ENCODE measurements at places on chromosomes 16 and 17. TPM values are rescaled to one million over a fixed set of nuclear protein-coding genes. Genes with fewer than 3 reads are reported as not detected.

DNA sequence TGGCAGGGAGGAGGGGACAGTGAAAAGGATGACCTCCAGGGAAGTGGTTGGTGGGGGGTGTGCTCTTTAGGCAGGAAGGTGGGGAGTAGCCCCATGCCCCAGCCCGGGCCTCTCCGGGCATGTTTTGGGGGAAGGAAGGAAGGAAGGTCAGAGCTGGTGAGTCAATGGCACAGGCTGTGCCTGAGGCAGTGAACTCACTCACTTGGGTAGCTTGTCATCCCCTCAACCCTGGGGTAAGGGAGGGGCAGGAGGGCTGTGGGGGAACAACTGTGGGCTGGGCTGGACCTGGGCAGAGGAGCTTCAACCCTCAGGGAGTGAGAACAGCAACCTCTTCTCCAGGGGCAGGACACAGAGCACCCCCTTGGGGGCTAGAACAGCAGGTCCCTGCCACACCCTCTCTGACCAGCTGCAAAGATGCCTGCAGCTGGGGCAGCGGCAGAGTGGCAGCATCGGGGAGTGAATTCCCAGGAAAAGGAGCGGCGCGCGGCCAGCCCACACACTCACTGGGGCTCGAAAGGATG, 6.3 kb downstream of the CSF3 start:
- H3K4me3 ChIP-seq = no peak overlapping the region
- H3K27me3 ChIP-seq = no peaks in the 10 kb centered on the region
- H3K27ac ChIP-seq = peak overlapping the region; percentile 56
- H3K36me3 ChIP-seq = peaks cover 6% of the 10 kb centered on the region
- DNase-seq = no peak

DNA sequence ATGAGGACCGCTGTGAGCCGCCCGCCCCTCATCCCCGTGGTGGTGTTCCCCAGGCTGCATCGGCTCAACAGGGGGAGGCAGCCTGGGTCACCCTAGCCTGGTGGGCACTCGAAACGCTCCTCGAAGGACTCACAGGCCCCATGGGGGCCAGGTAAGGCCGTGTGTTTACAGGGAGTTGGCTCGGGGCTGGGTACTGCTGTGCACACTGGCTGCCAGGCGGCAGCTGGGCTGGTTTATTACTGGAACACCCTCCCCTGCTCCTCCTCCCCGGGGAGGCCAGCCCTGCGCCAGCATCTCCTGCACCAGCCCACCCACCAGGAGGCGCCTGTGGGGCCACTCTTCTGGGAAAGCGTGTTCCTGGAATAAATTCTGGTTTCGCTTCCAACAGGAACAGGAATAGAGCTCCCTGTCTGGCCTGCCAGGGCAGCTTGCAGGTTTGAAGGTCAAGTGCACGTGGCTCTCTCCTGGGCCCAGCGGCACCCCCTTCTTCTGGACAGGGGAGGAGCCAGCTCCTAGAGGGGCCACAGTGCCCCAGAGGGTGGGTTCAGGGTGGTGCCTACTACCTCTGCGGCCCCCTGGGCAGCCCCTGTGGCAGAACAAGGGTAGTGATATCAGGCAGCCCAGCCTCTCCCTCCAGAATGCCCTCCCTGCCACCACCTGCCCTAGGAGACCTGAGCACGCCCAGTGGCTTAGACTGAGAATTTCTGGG, 11.3 kb downstream of the MCRIP1 start:
- no peaks in the 10 kb centered on the region for H3K36me3 ChIP-seq
- no peaks in the 10 kb centered on the region for H3K4me1 ChIP-seq
- no peak overlapping the region for H3K4me3 ChIP-seq
- peak; percentile 64 for DNase-seq
- H3K27me3 ChIP-seq = no peaks in the 10 kb centered on the region
- H3K27ac ChIP-seq = no peak overlapping the region

DNA sequence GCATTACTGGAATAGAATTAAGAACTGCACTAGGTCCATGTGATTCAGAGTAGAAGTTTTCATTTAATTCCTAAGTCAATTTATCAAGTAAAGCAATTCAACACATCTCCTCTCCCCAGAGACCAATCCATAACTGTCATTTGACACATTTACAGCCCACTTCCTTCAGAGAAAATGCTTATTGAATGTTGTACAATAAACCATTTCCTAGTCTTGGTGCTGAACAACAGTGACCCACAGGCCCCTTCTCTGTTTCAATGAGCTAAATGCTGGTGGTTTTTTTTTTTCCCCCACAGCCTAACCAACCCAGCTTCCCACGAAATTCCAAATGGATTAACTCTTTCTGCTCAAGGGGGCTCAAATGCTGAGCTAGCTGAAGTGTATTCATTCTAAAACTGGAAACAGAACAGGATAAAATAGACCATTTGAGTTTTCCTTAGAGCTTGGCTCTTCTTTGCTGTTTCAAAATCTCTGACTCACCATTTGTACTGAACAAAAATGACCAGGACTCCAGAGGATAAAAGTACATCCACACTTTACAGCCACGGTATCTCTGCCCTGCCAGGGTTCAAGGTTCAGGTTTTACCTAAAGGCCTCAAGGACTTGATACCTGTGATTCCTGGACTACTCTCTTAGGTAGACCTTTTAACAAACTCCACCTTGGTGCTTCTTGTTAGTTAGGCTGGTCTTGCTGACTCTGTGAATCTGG, 62.3 kb downstream of the TMEM100 start:
- H3K4me3 ChIP-seq = no peak overlapping the region
- no peaks in the 10 kb centered on the region for H3K27me3 ChIP-seq
- H3K27ac ChIP-seq = no peak overlapping the region
- no peaks in the 10 kb centered on the region for H3K36me3 ChIP-seq

- H3K4me3 ChIP-seq = no peak overlapping the region
- no peaks in the 10 kb centered on the region for H3K27me3 ChIP-seq
- DNase-seq = no peak
- H3K4me1 ChIP-seq = peaks cover 12% of the 10 kb centered on the region
- H3K36me3 ChIP-seq = no peaks in the 10 kb centered on the region
Measured at GRCh38 chr16:1377406-1378010, 25.8 kb downstream of the GNPTG start.

GRCh38 chr17:20278805-20279204, 188.5 kb downstream of the LGALS9B start:
- no peak overlapping the region for H3K4me3 ChIP-seq
- no peaks in the 10 kb centered on the region for H3K4me1 ChIP-seq
- no peaks in the 10 kb centered on the region for H3K36me3 ChIP-seq
- no peak for DNase-seq
- H3K27me3 ChIP-seq = no peaks in the 10 kb centered on the region

- H3K4me1 ChIP-seq = peaks cover 12% of the 10 kb centered on the region
- no peaks in the 10 kb centered on the region for H3K27me3 ChIP-seq
- H3K27ac ChIP-seq = no peak overlapping the region
- no peak overlapping the region for H3K4me3 ChIP-seq
- no peaks in the 10 kb centered on the region for H3K36me3 ChIP-seq
- no peak for DNase-seq
Measured at GRCh38 chr17:66459811-66460270, 157.4 kb downstream of the PRKCA start.

DNA sequence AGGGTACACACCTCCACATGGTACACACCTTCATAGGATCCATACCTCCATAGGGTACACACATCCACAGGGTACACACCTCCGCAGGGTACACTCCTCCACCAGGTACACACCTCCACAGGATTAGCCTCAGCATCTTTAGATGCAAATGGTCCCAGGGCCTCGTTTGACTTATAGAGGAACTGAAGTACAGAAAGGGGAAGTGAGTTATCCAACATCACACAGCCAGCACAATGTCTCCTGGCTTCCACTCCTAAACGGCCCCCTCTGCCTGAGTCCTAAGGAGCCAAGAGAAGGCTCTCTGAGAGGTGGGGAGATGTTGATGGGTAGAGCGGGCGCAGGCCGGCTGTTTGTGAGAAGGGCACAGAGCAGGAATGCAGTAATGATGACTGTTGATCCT, 12.0 kb downstream of the FOXN1 start:
- H3K4me1 ChIP-seq = no peaks in the 10 kb centered on the region
- H3K4me3 ChIP-seq = no peak overlapping the region
- no peaks in the 10 kb centered on the region for H3K27me3 ChIP-seq
- no peaks in the 10 kb centered on the region for H3K36me3 ChIP-seq

GRCh38 chr16:57972306-57972705, 1.4 kb upstream of the CNGB1 start:
- H3K27me3 ChIP-seq = no peaks in the 10 kb centered on the region
- no peak overlapping the region for H3K27ac ChIP-seq
- DNase-seq = no peak
- no peaks in the 10 kb centered on the region for H3K36me3 ChIP-seq
- H3K4me3 ChIP-seq = no peak overlapping the region

DNA sequence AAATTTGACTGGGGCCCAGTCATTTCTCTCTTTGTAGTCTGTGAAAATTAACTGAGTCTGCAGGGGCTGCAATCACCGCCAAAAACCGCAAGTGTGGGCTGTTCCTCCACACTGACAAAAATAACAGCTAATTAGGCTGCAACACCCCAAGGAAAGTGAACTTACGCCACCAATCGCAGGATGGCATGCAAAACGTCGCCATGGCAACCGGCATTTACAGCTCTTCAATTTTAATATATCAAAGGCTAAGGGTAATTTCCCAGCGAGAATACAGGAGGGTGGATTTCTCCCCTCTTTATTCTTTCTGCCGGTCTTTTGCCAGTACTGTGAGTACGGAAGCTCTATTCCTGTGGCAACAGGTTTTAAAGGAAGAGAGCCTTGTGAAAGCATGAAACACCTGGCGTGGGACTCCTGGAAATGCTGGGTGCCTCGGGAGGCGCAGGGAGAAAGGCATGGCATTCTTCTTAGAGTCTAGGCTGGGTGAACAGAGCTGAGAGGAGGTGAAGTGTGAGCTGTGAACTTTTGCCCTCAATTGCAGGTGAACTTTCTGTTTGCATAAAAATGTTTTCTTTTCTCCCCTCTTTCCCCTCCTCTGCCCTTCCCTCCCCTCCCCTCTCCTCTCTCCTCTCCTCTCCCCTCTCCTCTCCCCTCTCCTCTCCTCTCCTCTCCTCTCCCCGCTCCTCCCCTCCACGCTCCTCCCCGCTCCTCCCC, 399.7 kb downstream of the XYLT1 start:
- no peaks in the 10 kb centered on the region for H3K4me1 ChIP-seq
- no peaks in the 10 kb centered on the region for H3K36me3 ChIP-seq
- no peak overlapping the region for H3K4me3 ChIP-seq
- H3K27ac ChIP-seq = no peak overlapping the region

GRCh38 chr16:14232106-14232864, 161.2 kb downstream of the MRTFB start:
- H3K4me3 ChIP-seq = no peak overlapping the region
- peaks cover 17% of the 10 kb centered on the region for H3K4me1 ChIP-seq
- H3K36me3 ChIP-seq = no peaks in the 10 kb centered on the region

Gene TP53TG3C
- total RNA-seq = not detected

Gene AOC3
- 0.49 TPM for total RNA-seq

Gene CACNA1G
- 1.4 TPM for total RNA-seq

Gene STAT5B
- 41.4 TPM for total RNA-seq

Gene PLXDC1
- total RNA-seq = 0.14 TPM

Data from Caco-2 (cell line).